ENCODE measurements at places on chromosomes 5 and 9.

DNA sequence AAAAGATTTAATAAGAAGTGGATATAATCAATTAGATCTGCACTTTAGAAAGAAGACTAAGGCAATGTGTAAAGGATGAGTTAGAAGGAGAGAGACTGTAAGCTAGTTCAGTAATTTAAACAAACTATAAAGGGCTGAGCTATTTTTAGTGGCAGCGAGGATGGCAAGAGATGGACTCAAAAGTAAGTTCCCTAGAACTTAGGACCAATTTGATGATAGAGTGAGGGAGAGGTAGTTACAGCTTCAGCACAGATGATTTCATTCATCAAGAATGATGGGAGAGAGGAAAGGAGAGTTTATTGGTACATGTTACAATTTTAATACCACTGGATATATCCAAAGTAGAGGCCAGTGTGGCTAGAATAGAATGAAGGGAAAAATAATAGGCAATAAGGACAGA, 19.1 kb downstream of the NADK2 start:
- no peak for DNase-seq

GRCh38 chr5:9761706-9762105, 131.6 kb upstream of the TAS2R1 start:
- no peak for DNase-seq

GRCh38 chr5:78103232-78103918, 191.1 kb downstream of the AP3B1 start:
- no peak for DNase-seq

GRCh38 chr5:14355391-14355790, 212.2 kb downstream of the TRIO start:
- no peak for DNase-seq

GRCh38 chr5:88419931-88420330, 151.3 kb upstream of the TMEM161B start:
- no peak for DNase-seq

GRCh38 chr5:135944967-135945560, 9.7 kb downstream of the LECT2 start:
- no peak for DNase-seq

DNA sequence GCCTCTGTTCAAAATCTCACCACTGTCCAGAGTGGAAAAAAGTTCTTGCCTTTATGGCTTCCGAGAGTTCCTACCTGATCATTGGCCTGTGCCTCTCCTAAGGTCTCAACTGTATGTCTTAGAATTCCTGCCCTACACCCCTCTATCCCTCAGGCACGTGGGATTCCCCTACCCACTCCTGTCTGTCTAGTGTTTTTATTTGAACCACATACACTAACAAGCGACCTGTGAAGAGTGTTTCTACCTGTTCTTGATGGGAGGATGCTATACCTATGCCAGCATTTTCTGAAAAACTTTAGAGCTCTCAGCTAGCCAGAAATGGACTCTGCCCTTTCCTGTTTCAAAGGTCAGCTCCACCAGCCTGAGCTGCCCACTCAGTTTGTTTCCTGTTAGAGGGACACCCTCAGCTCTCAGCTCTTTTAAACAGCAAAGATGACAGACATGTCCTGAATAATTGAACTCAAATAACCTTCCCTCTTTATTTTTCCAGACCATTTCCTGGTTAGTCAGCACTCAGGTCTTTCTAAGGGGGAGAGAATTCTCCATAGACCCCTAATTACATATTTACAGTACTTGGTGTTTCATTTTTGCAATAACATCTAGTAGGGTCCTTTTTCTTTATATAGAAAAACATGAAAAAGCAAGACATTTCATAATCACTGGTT, 214.8 kb downstream of the AOPEP start:
- DNase-seq = no peak
